Kidney tubule cell (primary cell): ENCODE measurements at places on chromosomes 13 and 19.

- DNase-seq, result no peak
These were observed 865 bp downstream of the ZNF382 start for GRCh38 chr19:36605877-36606478.

GRCh38 chr13:43293008-43293407, 269.6 kb downstream of the DNAJC15 start:
- DNase-seq, result peak; percentile 39

DNA sequence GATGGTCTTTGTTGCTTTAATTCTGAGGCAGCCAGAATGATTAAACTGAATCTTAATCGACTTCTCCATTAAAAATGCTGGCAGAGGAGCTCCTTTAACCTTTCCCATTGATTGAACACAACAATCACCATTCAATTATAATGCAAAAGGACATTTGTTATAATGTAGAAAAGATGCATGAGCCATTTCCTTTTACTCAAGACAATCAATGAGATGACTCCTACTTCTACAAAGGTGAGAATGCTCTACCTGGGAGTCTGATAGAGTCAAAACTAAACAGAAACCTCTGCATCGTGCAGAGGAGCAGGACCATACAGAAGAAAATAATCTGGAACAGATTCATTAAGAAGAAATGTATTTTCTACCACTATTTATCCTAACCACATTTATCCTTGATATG, 253.6 kb upstream of the DACH1 start:
- DNase-seq, result no peak

DNA sequence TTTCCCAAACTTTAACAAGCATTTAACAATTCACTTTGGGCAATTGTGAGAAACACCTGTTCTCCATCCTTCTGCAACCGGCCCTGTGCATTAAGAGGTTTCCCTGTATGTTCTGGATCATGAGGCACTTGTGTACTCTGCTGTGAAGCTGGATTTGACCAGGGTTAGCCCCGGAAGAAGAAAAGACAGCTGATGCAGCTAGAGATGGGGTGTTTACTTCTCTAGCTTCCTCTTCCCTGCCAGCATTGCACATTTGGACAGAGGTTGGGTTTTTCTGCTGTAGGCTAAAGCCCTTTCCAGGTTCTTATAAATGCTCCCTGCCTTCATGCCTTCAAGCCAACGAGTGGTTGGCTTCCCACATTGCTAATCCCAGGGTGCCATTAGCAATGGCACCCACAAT, 20.9 kb downstream of the MBD3L2B start:
- no peak for DNase-seq

- DNase-seq, result no peak
These were observed 16.8 kb upstream of the PSG9 start for GRCh38 chr19:43286096-43286495.

- DNase-seq, result no peak
These were observed 31.2 kb upstream of the KLF2 start for GRCh38 chr19:16293118-16294091.

DNA sequence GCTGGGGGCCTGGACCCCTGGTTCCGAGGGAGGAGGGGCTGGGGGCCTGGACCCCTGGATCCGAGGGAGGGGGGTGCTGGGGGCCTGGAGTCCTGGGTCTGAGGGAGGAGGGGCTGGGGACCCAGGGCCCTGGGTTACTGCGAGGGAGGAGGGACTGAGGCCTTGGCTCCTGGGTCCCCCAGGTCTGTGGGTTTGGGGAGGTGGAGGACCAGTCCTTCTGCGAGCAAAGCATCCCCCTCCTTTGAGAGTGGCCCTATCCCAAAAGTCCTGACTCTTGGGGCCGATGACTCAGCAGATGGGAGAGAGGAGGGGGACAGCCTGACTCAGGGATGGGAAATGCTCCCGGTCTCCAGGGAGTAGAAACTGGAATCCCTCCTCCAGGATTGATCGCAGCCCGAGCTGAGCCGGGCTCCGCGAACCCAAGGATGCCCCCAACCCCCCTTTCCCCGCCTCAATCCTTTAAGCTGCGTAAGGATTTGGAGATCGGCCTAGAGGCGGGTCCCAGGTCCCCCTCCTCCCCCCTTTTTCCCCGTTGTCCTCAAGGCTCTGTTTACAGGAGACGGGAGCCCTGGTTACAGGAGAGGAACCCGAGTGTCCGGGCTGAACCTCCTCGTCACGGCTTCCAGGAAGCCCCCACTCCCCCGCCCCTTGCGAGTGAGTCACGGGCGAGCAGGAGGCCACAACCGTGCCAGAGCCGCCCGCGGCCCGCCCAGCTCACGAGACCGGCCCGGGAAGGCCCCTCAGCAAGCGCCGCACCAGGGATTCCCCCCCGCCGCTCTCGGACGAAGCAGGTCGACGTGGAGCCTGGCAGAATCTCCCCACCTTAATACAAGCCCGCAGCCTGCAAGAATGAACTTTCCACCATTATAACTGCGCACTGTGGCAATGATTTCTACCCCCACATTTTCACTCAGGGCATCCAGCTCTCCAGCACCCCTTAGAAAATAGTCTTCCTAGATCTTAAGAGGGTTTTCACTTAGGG, 3.0 kb upstream of the ZFP36 start:
- DNase-seq, result peak; percentile 96

DNA sequence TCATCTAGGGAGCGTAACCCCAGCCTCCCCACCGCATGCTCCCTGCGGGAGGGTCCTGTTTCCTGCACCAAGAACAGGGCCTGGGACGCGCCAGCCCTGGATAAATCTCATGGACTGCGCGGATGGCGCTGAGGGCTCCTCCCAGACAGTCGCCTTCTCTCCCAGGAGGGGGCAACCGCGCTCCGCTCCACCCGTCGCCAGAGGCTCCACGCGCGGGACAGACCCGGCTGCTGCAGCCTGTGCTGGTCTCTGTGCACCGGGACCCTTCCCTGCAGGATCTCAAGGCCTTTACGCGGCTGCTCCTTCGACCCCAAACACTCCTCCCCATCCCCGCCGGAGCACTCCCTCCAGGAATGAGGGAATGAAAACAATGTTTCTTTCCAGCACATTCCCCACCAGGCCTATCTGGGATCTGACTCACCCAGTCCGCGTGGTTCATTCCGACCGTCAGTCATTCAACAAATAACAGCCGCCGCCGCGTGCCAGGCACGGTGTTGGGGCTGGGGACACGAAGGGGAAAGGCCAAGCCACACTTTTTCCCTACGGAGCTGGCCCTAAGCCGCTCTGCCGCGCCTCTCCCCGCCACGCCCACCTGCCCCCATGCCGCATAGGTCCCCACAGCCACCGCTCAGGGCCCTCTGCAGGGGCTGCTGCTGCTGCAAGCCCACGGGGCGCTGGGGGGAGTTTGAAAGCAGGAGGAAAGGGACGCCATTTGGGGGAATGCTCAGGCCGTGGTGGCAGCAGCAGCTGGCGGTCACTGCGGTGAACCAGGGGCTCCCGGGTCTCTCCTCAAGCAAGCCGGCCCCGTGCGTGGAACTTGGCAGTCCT, 6.0 kb downstream of the PNMA8B start:
- DNase-seq, result peak; percentile 46
